ENCODE measurements at places on chromosomes 5 and 9.

DNA sequence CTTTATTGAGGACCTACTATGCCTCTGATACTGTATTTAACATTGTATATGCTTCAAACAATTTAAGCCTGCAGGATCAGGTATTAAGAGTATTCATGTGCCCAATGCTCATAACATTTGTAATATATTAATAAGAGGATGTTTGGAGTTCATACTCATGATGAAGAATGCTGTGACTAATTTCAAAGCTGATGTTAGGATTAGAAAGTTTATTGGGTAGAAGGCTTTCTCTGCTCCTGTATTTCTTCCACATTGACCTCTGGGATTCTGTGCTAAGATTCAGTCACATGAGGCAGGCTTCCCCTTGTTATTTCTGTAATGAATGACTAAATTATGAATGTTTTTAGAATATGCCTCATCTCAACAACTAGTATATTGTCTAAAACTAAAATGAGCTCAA is 456.4 kb downstream of the NFIB start:
- no peak for DNase-seq

- DNase-seq = no peak
These were observed 1115.5 kb downstream of the TAF11L14 start for GRCh38 chr5:18749763-18750162.

- no peak for DNase-seq
These were observed 73.1 kb downstream of the NDFIP1 start for GRCh38 chr5:142181547-142182163.

- no peak for DNase-seq
These were observed 15.3 kb downstream of the MAP1B start for GRCh38 chr5:72122602-72123001.

DNA sequence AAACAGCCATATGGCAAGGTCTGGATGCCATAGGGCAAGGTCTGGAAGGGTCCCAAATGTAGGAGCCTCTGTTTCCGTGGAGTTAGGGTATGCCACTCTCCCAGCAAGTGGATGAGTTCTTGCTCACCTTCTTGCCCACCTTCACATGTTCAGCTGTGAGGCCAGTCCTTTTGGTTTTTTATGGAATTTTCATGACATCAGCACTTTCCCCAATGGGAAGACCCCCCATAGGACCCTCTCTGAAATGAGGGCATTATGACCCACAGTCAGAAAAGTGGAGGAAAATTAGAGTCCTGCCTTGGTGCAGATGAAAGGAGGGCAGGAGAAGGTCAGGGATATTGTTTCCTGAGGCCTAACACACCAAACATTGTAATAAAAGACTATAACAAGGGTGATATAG is 53.9 kb downstream of the RASA1 start:
- no peak for DNase-seq

DNA sequence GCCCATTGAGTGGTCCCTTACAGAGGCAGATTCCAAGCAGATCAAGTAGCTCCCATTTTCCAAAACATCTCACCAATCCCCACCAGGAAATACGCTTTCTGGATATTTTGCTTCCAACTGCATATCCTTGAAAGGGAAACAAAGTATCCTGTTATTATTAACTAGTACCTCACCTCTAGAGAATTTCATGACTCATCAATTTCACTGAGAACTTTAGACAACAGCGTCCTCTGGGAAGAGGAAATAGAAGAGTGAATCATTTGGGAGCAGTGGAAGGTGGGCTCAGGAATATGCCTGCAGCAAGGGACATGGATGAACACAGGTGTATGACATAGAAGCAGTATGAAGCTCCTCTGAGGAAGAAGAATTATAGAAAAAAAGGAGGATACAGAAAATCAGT is 186.7 kb downstream of the MARCHF11 start:
- DNase-seq = no peak

Data from hematopoietic multipotent progenitor cell treated with erythropoietin and hydrocortisone succinate and interleukin-3 and kit ligand, for 15 days (in vitro differentiated cells).